Cardiac septum (tissue), 1 donor: ENCODE measurements at places on chromosomes 12 and 14. TPM values are rescaled to one million over a fixed set of nuclear protein-coding genes. Genes with fewer than 3 reads are reported as not detected.
A peak's percentile ranks its signal among the peaks of the same experiment; 100 is the strongest.

GRCh38 chr12:40431169-40431568, 206.4 kb downstream of the LRRK2 start:
- DNase-seq = no peak

DNA sequence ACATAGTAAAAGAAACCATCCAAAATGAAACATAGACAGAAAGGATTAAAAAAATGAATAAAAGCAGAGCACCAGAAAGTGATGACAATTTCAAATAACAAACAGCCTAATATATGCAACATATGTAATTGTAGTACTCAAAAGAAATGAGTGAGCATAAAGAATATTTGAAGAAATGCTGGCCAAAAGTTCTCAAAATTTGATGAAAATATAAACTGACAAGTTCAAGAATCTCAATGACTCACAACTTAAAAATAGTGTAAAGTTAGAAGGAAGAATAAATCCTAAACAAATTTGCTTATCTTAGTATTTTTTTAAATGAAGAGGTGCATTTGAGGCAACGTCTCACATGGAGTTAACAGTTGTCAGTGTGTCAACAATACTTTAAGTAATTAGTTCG, 498.9 kb downstream of the SLC6A15 start:
- DNase-seq = no peak

- no peak for DNase-seq
These were observed 1656.3 kb upstream of the FLRT2 start for GRCh38 chr14:83873669-83874068.

GRCh38 chr12:7832059-7832696, 40.5 kb downstream of the SLC2A14 start:
- peak; percentile 78 for DNase-seq

MYO1H gene
- total RNA-seq = not detected

SERPINA10 gene
- total RNA-seq = not detected

GRCh38 chr12:26800347-26800746, 32.6 kb downstream of the ITPR2 start:
- no peak for DNase-seq

SERPINA12 gene
- total RNA-seq = not detected

DNA sequence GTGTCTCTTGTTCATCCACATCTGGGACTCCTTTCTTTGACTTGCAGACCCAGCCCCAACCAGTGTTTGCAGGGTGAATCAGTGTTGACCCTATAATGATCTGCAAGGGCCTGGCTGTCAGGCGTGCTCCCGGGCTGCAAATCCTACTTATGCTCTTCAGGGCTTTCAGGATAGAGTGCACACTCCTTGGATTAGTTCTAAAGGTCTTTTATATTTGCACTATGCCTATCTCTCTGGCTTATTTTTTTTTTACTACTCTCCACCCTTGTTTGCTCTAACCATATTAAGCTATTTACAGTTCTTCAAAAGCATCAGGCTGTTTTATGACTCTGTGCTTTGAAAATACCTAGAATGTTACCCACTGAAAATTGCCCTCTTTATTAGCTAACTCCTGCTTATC, 4.3 kb upstream of the PRICKLE1 start:
- no peak for DNase-seq

GRCh38 chr14:19902409-19902808, 18.0 kb upstream of the OR4K5 start:
- DNase-seq = no peak

DNA sequence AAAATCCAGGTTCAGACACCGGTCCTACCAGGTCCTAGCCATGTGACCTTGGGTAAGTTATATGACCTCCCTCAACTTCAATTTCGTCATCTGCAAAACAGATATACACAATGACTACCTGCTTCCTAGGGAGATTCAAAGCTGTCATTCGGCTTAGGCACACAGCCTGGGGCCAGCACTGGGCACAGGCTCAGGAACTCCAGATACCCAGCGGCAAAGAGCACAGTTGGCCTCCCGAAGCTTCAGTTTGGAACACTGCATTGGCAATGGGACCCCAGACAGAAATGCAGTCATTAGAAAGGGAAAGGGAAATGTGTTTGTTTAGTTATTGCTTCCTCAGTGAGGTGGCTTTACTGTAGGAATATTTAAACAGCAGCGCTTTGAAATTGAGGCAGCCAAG, 11.4 kb downstream of the PLEKHG6 start:
- no peak for DNase-seq

- no peak for DNase-seq
These were observed 155.6 kb downstream of the ETV6 start for GRCh38 chr12:11805043-11805442.

PCED1B gene
- 1.9 TPM for total RNA-seq

GALNT8 gene
- 2.4 TPM for total RNA-seq
